ENCODE measurements at places on chromosomes 5 and 9. TPM values are rescaled to one million over a fixed set of nuclear protein-coding genes. Genes with fewer than 3 reads are reported as not detected.

Gene FAM174A
- total RNA-seq, result 25.1 TPM

Gene FOXD4L6
- 0.19 TPM for total RNA-seq

Gene LCN9
- total RNA-seq, result 1.4 TPM

Gene PCDHB9
- total RNA-seq, result 2.2 TPM

Gene PCDHB3
- total RNA-seq, result 1.4 TPM

Gene S100Z
- total RNA-seq, result 1.7 TPM

Gene TMC1
- not detected for total RNA-seq

Gene CCDC183
- 1.7 TPM for total RNA-seq

Gene SHLD3
- 2.3 TPM for total RNA-seq

Gene TRPM3
- total RNA-seq, result 0.60 TPM

Gene SPINK7
- total RNA-seq, result not detected

Gene SLC6A3
- 0.50 TPM for total RNA-seq

Gene C5orf34
- total RNA-seq, result 2.3 TPM

Gene GMCL2
- total RNA-seq, result not detected

All from omental fat pad (tissue), 4 donors.